Fibroblast of skin of back (primary cell): ENCODE measurements at places on chromosomes 11 and 22.

- no peak for DNase-seq
Measured at GRCh38 chr11:62306227-62306626, 7.4 kb upstream of the SCGB1D4 start.

DNA sequence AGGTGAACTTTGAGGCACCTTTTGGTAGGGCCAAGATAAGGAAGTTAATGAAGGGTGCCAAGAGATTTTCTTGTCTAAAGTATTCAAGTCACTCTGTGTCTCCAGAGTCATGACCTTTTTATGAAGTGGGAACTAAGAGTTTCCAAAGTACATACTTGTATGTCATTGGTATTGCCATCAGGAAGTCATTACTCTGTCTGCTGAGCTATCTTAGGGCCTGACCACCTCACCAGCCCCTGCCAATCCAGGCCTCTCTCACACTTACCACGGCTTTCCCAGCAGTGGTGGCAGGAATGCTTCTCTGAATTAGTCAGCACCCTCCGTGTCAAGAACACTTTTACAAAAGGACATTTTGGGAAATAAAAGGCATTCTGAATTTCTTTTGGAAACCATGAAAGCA, 192.8 kb upstream of the MTNR1B start:
- peak; percentile 64 for DNase-seq

DNA sequence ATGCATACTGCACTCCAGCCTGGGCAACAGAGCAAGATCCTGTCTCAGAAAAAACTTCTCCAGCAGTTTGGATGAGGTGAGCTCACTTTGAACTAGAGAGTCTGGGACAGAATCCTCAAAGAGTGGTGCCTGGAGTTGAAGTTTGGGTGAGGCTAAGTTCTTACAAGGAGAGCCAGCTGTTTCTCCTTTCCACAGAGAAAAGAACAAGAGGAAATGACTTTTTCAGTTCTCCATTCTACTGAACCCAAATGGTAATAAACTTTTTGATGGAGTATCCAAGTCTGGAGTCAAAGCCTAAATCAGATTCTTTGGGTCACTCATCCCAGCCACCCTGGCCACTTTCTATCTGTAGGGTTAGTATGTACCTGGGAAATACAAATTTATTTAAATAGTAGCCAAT, 102.7 kb downstream of the TRAF6 start:
- no peak for DNase-seq

GRCh38 chr11:109892321-109892794, 200.8 kb upstream of the ZC3H12C start:
- peak; percentile 2 for DNase-seq

- no peak for DNase-seq
Measured at GRCh38 chr22:41922328-41922727, 4.3 kb downstream of the TNFRSF13C start.

DNA sequence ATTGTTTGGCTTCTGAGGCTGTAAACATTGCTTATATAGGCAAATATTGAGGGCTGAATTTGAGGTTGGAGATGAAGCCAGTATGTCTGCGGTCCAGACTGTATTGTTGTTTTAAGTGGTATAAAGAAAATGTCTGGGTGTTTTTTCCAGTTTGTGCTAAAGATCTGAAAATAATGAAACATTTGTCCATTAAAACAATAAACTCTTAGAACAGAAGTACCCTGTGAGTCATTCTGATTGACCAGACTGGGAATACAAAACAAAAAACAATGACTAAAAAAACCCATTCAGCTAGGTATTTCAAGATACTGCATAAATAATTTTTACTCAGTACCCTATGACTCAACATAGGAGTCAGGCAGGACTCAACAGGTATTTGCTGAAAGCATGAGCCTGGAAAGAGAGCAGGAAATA, 20.4 kb downstream of the ALKBH8 start:
- DNase-seq: peak; percentile 75

DNA sequence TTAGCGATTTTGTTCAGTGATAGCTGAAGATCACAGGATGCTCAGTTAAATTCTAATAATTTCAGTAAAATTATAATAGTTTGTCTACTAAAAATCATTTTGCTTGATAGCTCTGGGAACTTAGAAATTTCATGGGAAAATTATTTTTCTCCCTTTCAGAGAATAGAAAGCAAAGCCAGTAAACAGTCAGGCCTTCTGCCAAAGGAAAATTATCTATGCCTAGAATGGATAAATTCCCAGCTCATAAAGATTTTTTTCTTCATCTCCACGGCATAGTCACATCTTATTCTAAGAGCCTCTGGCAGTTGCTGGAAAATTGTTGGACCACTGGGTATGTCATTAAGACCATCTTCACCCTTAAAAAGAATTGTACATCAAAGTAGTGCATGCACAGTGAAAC, 169.6 kb upstream of the ANO3 start:
- no peak for DNase-seq

DNA sequence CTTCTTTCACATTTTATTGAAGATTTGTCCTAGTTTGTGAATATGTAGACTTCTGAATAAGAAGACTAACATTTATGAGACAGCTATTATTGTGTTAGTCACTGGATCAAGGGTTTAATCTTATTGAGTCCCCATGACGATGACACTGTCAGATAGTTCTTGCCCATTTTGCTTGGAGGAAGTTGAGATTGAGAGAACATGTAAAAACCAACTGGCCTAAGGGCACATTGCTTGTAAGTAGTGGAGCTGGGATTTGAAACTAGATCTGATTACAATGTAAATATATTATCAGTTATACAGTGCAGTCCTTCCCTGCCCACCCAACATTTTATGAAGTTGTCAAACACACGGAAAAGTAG, 134.7 kb downstream of the HIPK3 start:
- DNase-seq: no peak

DNA sequence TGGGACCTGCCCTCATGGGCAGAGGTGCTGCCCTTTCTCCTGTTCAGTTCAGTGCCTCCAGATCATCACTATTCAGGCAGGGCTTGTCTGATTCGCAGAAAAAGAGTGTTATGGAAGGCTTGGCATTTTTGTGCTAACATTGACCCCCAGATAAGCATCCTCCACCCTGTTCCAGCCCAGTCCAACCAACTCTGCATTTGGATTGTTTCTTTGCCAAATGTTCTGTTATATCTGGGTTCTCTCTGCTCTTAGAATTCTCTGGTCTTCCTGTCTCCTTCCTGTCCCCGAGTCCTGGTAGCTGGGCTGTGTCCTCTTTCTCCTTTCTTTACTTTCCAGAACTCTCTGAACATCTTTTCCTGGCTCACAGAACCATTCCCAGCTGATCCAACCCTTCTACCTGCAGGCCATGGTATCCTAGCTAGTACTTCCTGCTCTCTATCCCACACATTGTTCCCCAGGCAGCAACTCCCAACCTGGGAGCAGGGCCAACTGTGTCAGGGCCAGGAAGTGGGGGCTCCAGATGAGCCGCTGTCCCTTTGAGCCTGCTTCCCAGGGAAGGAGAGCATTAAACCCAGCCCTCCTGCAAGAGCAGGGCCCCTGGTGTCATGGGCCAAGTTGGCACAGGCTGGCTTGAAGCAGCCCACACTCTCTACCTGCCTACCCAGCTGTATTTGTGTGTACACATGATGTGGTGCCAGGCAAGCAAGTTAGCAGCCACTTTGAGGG, 280.7 kb upstream of the CADM1 start:
- DNase-seq: peak; percentile 4

GRCh38 chr11:130101661-130102060, 32.0 kb downstream of the APLP2 start:
- DNase-seq: no peak

DNA sequence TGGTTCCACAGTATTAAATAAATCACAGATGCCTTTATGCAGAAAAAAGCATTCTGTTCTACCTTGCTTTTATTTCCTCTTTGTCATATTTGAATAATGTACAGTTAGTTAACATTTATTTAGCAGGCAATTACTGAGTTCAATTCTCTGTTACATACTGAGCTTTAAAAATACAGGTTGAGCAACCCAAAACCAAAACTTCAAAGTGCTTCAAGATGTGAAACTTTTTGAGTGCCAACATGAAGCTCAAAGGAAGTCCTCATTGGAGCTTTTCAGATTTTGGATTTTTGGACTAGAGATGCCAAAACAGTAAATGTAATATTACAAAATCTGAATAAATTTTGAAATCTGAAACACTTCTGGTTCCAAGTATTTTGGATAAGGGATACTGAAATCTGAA, 54.1 kb downstream of the PDHX start:
- DNase-seq: no peak

- no peak for DNase-seq
Measured at GRCh38 chr11:15569305-15570025, 454.7 kb downstream of the INSC start.

DNA sequence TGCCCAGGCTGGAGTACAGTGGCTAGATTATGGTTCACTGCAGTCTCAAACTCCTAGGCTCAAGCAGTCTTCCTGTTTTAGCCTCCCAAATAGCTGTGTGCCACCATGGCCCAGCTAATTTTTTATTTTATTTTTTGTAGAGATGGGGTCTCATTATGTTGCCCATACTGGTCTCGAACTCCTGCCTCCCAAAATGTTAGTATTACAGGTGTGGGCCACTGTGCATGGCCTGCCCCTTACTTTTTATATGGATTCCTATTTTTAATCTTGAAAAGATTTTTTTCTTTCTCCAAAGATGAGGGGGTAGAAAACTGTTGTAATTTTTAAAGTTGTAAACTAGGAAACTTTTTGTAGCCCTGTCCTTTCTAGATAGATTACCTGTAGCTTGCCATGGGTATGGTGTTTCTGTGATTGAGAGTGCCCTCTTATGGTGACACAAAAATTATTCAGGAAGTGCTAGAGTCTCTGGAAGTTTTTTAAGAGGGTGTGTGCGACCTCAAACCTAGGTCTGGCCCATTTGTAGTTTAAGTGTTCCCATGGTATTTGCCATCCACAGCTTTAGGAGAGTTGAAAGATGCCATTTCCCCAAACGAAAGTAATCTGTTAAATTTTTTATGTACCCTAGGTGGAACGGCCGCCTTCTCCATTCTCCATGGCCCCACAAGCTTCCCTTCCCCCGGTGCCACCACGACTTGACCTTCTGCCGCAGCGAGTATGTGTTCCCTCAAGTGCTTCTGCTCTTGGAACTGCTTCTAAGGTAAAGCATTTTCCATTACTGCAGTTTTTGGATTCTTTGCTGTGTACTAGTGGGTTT, 32.4 kb downstream of the MCAM start:
- peak; percentile 47 for DNase-seq

- DNase-seq: peak; percentile 72
Measured at GRCh38 chr11:17734986-17735817, 621 bp downstream of the KCNC1 start.

DNA sequence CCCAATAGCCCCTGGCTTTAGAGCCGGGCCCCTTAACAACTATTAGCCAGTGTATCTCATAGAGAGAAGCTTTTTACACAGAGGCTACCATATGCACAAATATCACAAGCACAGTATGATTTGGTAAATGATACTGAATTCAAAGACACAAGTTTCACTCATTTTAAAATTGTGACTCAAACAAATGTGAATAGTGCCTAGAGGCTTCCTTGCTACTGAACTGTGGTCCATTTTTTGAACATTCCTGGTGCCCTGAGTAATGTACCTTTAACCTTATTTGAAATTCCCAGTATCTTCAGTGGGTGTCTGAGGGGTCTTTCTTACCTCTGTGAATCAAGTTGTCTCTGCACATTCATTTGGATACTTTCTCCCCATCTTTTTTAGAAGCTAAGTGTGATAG, 156.2 kb downstream of the MAML2 start:
- DNase-seq: peak; percentile 26

GRCh38 chr11:32316232-32316631, 119.1 kb downstream of the WT1 start:
- DNase-seq: no peak

DNA sequence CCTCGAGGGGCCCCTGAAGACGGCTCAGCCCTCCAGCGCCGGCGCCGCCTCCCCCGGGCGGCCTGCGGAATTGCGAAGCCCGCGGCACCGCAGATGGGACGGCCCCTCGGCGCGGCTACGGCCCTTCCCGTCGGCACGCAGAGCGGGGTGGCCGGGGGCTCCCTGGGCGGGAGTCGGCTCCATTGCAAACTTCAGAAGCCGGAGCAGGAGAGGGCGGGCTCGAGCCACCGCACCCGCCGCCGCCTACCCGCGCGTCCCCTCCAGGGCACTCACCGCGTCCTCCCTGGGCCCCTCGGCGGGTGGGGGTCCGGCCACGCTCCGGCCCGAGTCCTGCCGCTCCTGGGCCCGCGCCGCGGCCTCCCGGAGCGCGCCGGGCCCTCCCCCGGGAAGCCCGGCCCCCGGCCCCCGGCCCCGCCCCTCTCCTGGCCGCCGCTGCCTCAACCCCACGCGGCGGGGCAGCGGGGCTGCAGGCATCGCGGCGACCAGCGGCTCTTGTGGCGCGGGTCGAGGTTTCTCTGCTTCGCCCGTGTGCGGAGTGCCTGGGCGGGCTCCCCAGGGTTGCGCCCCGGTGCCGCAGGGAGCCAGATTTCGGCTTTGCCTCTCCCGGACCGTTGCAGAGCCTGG, at the start of gene PACSIN3:
Gene PACSIN3 (minus strand): TSS at position 359 of the 624 bp plus-strand sequence. CDS start 3,707 bp downstream, outside the sequence.
- peak; percentile 66 for DNase-seq

DNA sequence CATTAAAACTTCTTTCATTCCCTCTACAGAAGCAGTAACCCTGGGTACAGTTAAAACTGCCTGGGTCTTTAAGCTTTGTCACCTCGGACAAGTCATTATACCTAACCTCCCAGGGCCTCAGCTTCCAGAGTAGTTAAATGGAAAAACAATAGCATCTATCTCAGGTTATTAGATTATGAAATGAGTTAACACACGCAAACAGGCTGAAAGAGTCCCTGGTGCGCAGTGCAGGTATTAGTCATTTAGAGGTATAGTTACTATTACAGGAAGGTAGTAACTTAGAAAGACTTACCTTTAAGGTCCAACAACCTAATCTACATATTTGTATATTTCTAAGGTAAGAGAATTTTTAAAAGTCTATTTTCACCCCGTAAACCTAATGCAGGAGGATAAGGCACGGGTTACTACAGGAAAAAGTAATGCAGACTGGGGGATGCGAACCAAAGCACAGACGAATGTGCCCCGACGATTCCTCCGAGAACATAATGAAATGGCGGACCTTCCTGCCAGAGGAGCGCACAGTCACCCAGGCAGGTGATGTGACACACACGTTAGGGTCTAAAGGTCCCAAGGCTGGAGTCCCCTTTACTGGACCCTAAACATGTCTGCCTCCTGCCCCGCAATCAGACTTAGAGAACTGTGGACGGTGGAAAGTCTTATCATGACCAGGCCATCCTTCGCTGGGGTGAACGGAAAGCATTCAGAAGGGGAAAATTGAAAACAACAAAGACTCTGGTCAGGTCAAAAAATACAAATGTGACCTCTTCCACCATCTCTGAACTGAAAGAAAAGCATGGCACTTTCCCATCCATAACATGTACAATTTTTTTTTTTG, 1.3 kb downstream of the NAP1L4 start:
- DNase-seq: no peak

DNA sequence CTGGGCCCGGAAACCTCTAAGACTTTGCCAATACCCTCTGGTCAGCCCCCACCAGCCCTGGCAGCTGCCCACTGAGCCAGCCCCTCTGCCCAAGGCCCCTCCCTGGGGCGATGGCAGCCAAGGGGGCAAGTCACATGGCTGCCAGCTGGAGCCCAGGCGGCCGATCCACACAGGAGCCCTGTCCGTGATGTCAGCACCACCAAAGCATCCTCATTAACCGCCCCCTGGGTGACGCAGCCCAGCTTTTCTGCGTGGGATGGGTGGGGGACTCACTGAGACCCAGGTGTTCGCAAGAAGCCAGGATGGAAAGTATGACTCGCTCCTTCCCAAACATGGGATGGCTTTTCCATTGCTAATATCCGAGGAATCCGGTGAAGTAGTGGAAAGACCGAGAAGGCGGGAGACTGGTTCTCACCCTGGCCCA, 46.6 kb upstream of the WNT7B start:
- DNase-seq: peak; percentile 68

- DNase-seq: no peak
Measured at GRCh38 chr11:8168485-8169257, at the start of gene RIC3. RIC3 (minus strand) TSS chr11:8169025; CDS start chr11:8168989, 36 bp downstream.
